ENCODE measurements at places on chromosomes 7 and 10.

- DNase-seq, result no peak
Measured at GRCh38 chr10:65040796-65041195, 1519.6 kb downstream of the REEP3 start.

GRCh38 chr7:907158-907980 lies 31.0 kb downstream of the GET4 start:
- no peak for DNase-seq

DNA sequence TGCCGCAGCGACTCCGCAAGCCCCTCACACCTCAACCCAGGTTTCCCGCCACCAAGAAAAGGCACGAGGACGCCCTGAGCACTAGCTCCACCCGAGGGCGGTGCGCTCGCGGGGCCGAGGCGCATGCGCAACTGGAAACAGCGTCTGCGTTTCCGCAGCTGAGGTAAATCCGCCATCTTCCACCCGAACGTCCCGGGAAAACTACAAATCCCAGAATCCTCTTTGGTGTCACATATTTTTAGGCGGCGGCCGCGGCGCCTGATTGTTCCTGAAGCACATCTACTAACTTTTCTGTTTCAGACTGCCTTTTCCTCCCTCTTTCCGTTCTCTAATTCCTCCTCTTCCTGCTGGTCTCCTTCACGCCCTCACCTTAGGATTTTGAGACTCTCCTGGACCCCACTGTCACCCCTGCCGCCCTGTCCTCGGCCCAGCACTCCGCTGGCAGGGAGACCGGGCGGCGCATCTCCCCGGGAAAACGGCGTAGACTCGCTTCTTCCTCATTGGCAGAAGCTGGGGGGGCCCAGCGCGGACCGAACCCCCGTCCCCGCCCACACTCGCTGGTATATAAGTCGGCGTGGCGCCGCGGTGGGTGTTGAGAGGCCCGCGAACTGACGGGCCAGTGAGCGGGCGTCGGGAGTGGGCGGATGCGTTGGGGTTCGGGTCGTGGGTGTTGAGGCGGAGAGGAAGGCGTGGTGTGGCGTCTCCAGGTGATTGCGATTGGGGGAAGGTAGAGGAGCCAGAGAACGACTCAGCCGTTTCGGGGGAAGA lies at the start of gene ZCWPW1:
ZCWPW1 (minus strand) TSS at position 505 of the 768 bp plus-strand sequence. CDS start 8,054 bp downstream, outside the sequence.
- peak; percentile 99 for DNase-seq

DNA sequence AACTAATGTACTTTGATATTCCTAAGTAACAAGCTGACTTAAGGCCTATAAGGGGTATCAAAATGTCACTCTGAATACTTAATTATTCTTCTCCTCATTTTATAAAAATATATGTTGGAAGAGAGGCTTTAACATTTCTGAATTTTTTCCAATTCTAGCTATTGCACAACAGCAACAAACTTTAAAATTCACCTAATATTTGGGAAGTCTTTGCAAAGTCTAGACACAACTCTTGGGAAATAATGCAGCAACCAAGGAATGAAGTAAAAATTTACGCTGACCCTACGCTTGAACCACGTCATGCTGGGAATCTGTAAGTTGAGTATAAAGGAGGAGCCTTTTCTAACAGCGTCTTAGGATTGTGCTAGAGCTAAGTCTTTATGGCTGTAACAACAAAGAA lies 243.9 kb upstream of the IMMP2L start:
- no peak for DNase-seq

DNA sequence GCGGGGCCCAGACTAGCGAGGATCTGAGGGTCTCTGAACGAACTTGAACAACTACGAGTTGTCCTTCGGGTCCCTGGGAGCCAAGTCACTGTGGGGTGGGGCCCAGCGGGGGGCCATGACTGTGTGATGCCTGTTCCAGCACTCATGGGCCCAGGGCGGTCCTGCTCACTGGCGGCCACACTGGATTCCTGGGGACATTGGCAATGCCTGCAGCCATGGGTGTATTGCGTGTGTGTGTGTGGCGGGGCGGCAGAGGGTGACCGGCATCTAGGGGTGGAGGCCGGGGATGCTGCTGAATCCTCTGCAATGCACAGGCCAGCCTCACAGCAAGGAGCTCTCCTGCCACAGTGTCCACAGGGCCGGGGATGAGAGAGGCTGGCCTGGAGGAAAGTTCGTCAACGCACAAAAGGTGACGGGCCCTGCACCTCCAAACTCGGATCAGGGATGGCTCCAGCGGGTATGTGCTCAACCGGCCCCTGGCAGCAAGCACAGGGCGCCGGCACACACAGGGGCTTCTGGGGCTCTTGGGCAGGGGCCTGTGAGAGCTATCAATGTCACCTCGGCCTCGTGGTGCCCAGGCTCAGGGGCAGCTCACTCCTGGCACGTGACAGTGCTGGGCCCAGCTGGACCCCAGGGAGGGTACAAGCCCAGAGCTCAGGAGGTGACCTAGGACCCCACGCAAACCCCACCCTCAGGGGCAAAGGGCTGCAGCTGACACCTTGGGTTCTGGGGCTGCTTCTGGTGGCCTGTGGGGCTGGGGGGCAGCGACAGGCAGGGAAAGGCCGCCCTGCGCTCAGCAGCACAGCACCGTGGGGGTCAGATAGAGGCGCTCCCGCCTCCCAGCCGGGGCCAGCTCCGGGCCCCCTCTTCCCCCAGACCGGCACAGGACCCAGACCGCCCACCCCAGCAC lies 27.9 kb downstream of the PAPOLB start:
- no peak for DNase-seq

- DNase-seq, result no peak
Measured at GRCh38 chr10:97043563-97043855, 142.2 kb downstream of the SLIT1 start.

GRCh38 chr10:22647244-22647643 lies 67.1 kb downstream of the PIP4K2A start:
- DNase-seq, result no peak

GRCh38 chr7:121914676-121915279 lies 41.8 kb downstream of the PTPRZ1 start:
- DNase-seq, result no peak

GRCh38 chr10:59757966-59758365 lies 4.7 kb upstream of the MRLN start:
- DNase-seq, result no peak

GRCh38 chr7:77430927-77431326 lies 14.8 kb upstream of the GSAP start:
- DNase-seq, result no peak

DNA sequence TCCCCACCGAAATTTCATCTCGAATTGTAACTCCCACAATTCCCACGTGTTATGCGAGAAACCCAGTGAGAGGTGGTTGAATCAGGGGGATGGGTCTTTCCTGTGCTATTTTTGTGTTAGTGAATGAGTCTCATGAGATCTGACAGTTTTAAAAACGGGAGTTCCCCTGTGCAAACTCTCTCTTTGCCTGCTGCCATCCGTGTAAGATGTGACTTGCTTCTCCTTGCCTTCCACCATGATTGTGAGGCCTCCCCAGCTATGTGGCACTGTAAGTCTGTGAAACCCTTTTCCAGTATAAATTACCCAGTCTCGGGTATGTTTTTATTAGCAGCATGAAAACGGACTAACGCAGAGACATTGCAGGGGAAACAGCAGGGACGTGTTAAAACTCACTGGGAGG lies 5.3 kb upstream of the OLAH start:
- DNase-seq, result no peak

DNA sequence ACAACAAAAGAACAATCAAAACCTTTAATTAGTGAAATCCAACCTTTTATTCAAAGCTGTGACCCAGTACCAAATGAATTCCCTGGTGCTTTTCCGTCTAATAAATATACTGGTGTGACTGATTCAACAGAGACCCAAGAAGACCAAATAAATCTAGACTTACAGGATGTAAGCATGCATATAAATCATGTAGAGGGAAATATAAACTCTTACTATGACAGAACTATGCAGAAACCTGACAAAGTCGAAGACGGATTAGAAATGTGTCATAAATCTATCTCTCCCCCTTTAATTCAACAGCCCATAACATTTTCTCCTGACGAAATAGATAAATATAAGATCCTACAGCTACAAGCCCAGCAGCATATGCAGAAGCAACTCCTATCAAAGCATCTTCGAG lies 540.6 kb upstream of the TEX47 start:
- DNase-seq, result no peak

GRCh38 chr10:102431452-102432124 lies 786 bp downstream of the CUEDC2 start:
- no peak for DNase-seq

GRCh38 chr10:48536916-48537890 lies 67.7 kb downstream of the ARHGAP22 start:
- DNase-seq, result no peak

GRCh38 chr10:11319990-11320602 lies 291.4 kb downstream of the USP6NL start:
- DNase-seq, result no peak

DNA sequence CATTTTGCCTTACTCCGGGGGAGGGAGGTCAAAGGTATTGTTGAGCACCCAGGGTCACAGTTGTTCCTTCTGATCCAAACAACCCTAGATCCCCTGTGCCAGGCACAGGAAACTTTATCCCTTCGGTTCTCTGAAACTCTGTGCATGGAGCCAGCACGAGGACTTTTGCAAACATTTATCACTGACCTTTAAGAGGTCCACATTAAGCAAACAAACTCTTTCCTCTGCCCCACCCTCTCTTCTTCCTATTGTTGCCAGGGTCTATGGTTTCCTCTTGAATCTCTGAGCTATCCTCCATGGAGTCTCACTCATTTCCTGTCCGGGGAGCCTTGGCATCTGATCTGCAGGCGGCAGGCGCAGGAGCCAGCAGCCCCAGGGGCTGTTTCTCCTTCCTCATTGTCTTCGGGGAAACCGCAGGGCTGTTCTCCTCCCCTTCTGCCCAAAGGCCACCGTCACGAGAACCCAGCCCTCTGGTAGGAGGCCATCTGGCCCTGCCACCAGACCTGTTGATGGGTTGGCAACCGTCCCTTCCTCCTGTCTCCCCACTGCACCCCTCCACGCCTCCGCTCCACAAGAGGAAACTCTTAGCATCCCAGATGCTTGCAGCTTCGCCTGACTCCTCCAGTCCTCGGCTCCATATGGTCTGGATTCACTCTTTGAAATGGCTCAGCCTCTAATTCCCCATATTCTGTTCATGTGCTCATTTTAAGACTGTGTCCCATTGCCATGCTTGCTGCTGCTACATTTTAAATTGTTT lies 327.3 kb upstream of the NRP1 start:
- peak; percentile 67 for DNase-seq

DNA sequence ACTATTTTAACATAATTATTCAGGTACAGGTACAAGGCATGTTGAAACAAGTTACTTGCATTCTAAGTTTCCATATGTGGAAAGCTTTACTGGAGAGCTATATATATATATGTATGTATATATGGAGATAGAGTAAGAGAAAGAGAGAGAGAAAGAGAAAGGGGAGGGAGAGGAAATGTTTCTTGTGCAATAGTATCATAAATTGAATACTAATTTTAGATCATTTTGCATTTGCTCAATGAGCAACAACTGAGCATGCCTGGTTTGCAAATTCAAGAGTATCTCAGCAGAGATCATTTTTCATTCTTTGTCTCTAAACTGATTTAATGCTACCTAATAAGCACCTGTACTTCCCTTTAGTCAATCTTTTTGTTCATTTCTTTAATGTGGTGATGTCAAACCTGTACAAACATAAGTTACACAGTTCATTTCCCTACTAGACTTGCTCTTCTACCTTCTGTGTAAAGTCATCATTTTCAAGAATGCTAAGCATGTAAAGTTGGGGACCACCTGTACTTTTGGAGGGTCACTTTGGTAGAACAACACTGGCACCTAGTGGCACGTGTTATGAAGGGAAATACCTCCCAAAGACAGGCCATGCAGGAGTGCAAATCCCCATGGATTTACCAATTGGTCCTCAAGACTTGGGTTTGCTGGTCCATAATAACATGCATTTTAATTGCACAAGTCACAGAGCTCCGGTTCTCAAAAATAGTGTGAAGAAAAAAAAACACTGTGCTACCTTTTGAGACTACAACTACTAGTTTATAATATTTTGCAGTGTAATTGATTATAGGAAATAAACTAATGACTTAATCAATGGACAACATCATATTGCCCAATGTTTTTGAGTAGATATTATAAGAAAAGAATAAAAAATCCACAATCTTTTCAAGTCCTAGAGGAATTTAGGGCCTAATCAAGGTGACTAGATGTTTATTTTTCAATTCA lies 431.2 kb upstream of the IGFBP3 start:
- DNase-seq, result peak; percentile 69

DNA sequence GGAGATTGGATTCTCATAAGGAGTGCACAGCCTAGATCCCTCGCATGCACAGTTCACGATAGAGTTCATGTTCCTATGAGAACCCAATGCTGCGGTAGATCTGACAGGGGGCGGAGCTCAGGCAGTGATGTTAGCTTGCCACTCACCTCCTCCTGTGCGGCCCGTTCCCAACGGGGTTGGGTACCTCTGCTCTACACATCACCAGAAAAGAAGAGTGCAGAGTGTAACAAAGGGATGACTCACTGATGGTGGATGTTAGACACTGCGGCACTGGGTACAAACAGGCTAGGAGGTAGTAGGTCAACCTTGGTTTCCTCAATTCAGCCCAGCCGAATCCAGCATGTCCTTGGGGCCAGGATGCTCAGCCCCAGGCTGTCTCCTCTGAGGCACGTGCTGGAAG lies 66.8 kb upstream of the CHST15 start:
- no peak for DNase-seq

GRCh38 chr10:88238615-88238914 lies 344.6 kb downstream of the RNLS start:
- no peak for DNase-seq

DNA sequence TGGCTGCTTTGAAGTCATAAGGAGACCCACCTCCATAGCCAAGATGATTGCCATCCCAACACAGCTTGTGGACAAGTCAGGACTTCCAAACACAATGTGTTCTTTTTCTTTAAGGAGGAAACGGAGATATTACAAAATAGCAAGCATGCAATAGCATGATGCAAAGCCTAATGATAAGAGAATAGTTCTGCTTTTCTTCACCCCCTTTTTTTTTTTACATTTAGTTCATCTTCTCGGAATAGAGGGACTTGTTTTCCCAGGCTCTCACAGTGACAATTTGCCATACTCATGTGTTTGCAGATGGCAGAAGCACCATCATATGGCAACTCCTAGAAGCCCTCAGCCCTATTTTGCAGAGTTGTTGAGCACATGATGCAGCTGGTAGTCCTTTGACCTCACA lies 119.8 kb downstream of the ITGB8 start:
- no peak for DNase-seq

GRCh38 chr10:3787816-3788215 lies 2.8 kb upstream of the KLF6 start:
- DNase-seq, result no peak

DNA sequence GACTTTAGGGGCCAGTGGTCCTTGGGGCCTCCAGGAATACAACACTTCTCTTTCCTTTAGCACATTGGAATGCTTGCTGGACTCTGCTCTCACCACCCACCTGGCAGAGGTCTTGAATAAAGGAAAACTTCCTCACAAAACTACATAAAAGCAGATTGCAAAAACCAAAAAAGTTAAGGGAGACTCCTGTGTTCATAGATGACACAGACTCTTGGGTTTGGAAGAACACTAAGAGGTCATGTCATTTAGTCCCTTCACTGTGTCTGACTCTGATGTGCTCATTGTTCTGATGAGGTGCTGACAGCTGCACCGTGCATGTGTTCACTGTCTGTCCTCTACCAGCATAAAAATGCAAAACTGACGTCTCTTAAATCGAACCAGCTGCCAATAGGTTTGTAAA lies 11.4 kb downstream of the BLNK start:
- DNase-seq, result no peak
